ENCODE measurements at places on chromosomes 1 and 21. TPM values are rescaled to one million over a fixed set of nuclear protein-coding genes. Genes with fewer than 3 reads are reported as not detected.

DNA sequence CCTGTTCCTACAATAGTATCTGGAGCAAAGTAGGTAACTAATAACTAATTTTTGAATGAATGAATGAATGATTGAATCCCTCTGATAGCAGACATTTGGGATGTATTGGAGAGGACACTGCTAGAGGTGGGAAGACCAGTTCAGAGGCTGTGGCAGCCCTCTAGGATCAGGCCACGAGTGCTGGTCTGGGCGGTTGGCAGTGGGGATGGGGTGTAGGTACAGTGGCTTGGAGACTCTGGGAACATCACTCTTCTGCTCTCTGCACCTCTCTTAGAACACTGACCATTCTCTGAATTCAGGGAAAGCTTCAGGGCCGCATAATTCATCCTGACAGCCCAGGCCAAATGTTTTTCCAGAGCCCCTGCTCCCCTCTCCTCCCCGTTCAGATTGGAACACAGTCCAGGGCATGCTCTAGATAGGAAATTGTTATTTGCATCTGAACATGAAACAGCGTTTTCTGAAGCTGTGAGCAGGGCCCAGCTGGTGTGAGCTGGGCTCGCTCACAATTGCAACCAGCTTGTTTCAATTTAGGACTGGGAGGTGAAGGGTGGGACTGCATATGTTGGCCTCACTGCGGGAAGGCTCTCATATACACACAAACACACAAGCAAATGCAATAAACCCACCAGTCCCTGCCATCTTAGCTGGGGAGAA lies 253.1 kb upstream of the USP24 start:
- no peaks in the 10 kb centered on the region for H3K36me3 ChIP-seq
- DNase-seq = no peak
- no peaks in the 10 kb centered on the region for H3K27me3 ChIP-seq
- H3K4me1 ChIP-seq = no peaks in the 10 kb centered on the region
- no peak overlapping the region for H3K27ac ChIP-seq

- no peaks in the 10 kb centered on the region for H3K27me3 ChIP-seq
- no peak overlapping the region for H3K27ac ChIP-seq
- DNase-seq = no peak
- H3K36me3 ChIP-seq = no peaks in the 10 kb centered on the region
- H3K4me1 ChIP-seq = no peaks in the 10 kb centered on the region
These were observed 161.5 kb downstream of the HLX start for GRCh38 chr1:221040691-221041285.

DNA sequence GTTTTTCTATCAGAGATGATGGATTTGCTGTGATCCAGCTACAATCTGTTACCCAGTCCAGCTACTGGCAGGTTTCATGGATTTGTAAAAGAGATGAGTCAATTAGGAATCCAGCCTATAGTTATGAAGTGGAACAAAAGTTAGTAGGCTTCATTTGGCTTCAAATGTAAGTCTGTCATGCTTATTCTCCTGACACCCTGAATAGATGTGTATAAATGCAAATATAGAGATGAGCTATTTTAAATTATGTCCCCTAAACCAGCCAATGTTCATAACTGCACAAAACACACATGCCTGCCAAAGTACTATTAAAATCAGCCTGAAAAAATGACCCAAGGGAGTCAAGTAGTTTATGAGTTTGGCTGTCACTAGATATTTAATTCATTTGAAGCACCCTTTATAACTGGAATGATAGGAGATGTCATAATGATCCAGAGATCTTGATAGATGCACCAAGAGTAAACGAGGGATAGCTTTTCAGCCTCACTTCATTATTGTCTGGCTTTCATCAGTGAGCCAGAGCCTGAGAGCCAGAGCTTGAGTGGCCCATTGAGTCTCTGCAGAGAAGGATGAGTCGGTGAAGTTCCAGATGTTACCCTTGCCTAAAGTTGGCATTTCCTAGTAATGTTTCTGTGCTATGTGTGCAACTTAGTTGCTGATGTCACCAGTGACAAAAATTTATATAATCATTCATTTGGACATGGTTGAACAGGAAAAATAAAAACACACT lies 11.8 kb upstream of the NTMT2 start:
- no peak overlapping the region for H3K27ac ChIP-seq
- no peaks in the 10 kb centered on the region for H3K36me3 ChIP-seq
- H3K4me3 ChIP-seq = no peak overlapping the region
- H3K4me1 ChIP-seq = no peaks in the 10 kb centered on the region
- no peak for DNase-seq

Gene RGS8
- total RNA-seq = not detected

Gene MEF2D
- 31.4 TPM for total RNA-seq

Gene SZRD1
- 53.5 TPM for total RNA-seq

Data from pancreas (tissue), 10 donors.